ENCODE measurements at places on chromosomes 11 and 22.
A peak's percentile ranks its signal among the peaks of the same experiment; 100 is the strongest.

DNA sequence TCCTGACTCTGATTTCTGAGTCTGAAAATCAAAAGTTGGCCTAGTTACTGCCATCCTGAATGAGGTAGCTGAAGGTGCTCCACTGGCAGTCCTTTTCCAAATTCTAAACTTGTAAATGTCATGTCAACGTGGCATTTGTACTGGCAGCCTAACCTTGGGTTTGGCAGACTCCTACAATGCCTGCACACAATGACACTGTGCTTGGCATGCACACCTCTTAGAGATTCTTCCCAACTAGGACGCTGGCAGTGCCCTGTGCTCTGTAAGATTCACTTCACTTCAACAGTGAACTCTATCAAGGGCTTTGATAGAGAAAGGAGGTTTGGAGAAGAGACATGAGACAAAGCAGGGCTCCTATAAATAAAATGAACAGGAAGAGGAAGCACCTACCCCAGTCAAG, 21.9 kb upstream of the PPP2R1B start:
- no peak for DNase-seq

GRCh38 chr11:24513479-24514218, 16.8 kb downstream of the LUZP2 start:
- no peak for DNase-seq

- no peak for DNase-seq
Measured at GRCh38 chr22:39896313-39896996, 2.9 kb upstream of the ENTHD1 start.

DNA sequence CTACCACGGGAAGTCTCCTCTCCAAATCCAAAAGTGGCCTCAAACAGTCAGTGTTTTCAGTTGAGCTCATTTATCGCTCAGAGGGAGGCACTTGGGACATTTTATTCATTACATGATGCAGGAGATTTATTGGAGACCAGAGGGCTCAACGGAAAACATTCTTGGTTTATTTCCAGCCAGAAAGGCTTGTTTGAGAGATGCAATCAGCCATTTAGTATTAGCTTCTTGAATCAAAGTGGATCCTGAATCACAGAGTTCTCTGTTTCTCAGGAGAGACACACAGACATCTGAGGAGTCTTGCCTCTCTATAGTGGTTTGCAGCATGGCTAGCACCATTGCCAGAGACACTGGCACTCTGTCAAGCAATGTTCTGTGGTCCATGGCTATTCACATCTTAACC, 31.5 kb downstream of the CD44 start:
- peak; percentile 49 for DNase-seq

- DNase-seq: no peak
Measured at GRCh38 chr11:70660059-70660888, 261.9 kb downstream of the CTTN start.

DNA sequence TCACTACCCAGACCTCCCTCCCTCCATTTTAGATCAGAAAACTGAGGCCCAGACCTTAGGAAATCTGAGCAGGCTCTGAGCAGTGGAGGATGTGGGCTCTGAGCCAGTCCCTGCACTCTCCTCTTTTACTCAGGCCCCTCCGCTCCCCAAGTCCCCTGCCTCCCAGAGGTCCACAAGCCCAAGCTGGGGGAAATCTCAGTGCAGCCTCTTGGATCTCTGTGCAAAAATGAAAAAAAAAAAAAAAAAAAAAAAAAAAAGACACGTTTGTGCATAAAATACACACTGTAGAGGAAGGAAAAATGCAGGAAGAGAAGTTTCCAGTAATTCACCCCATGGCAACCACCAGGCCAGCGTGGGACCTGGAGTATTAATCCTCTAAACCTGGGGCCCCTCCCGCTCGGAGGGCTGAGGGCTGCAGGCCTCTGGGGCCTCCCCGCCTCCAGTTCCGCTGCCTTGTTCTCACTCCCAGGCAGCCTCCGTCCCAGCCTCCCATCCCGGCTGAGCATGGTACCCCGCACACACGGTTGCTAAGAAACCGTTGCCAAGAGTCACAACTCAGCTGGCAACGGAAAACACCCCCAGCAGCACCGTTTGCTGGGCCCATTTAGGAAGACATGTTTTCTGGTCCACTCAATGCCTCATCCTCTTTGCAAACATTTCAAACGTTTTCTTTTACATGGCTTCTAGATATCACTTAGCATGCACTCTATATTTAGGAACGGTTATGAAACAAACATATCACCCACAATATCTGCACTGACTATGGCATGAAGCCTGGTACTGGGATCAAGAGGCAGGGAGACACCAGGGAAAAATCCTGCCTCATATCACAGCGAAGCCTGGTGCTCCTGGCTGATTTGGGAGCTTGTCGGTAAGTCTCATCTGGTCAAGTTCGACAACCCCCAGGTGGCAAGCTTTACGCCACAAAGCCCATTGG, 227.5 kb downstream of the CTTN start:
- DNase-seq: no peak

GRCh38 chr11:64921384-64921783, 3.1 kb upstream of the PPP2R5B start:
- no peak for DNase-seq

- DNase-seq: no peak
Measured at GRCh38 chr11:92751594-92751993, 217.9 kb upstream of the MTNR1B start.

DNA sequence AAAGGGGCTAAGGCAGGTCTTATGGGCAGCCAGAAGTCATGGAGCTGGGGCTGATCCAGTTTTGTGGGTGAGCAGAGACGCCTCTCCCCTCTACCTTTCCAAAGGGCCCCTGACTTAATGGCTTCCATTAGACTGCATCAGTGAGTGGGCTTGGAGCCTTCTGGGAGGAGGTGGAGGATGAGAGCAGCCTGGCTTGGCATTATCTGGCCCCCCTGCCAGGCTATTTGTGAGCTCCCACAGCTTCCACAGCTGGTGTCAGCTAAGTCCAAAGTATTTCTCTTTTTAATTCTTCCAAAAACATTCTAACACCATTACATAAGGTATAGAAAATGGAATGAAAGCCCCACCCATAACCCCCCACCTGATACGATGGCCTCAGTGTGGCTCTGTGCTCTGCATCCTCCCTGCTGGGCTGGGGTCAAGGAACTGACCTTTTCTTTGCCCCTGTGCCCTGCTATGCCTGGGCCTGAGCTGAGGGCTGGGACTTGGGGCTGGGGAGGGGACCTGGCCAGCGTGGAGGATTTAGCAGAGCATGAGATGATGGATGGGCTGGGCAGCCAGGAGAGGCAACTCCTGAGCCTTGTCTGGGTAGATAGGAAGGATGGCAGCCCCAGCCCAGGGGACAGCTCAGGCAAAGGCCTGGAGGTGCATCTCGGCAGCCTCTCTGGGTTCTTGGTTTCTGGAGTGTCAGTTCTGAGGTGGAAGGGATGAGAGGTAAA, 4.0 kb downstream of the AIFM3 start:
- no peak for DNase-seq

DNA sequence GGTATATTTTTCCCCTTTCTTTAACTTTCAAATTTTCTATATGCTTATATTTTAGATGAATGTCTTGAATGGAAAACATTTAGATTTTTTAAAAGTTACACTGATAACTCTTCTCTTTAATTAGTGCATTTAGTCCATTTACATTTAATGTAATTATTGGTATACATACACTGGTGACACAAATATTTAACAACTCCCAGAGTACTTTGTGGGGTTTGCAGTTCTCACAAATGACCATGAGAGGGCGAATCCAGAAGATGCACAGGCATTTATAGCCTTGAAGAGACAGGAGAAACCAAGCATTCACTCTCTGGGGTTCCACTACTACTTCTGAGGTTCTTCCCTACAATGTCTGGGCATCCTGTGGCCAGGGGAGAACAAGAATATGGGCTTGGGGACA, 125.1 kb downstream of the TIMP3 start:
- DNase-seq: peak; percentile 41

DNA sequence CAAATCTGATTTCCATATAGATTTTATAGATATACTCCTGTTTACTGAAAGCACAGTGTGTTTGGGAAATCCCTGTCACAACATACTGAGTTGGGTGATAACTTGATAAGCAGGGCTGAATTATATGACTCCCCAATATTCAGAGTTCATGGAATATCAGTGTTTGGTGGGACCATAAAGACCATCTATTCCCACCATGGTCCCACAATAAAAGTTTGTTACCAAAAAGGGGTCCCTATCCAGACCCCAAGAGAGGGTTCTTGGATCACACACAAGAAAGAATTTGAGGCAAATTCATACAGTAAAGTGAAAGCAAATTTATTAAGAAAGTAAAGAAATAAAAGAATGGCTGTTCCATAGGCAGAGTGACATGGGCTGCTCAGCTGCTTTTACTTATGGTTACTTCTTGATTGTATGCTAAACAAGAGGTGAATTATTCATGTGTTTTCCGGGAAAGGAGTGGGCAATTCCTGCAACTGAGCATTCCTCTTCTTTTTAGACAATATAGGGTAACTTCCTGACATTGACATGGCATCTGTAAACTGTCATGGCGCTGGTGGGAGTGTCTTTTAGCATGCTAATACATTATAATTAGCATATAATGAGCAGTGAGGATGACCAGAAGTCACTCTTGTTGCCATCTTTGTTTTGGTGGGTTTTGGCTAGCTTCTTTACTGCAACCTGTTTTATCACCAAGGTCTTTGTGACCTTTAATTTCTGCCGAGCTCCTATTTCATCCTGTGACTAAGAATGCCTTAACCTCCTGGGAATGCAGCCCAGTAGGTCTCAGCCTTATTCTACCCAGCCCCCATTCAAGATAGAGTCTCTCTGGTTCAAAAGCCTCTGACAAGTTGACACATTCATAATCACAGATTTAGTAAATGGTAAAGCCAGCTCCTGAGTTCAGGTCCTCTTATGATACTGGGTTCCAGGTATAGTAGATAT, 240.6 kb upstream of the PDGFD start:
- no peak for DNase-seq

GRCh38 chr11:125401746-125402145, 94.3 kb downstream of the FEZ1 start:
- DNase-seq: no peak

- DNase-seq: no peak
Measured at GRCh38 chr11:8038393-8038792, 42.6 kb upstream of the TUB start.

DNA sequence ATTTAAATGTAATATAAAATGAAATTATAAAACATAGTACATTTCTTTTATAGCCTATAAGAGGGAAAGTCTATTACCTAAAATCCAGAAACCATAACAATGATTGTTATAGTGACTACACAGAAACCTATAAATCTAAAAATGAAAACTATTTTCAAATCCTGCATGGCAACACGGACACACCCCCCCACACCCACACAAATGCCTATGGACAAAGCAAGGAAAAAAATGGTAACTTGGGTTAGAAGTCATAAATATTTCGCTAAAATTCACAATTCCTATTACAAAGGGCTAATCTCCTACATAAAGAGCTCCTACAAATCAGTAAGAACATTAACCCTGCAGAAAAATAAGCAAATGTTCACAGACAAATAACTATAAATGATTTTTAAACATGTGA, 56.4 kb downstream of the GAB2 start:
- no peak for DNase-seq

DNA sequence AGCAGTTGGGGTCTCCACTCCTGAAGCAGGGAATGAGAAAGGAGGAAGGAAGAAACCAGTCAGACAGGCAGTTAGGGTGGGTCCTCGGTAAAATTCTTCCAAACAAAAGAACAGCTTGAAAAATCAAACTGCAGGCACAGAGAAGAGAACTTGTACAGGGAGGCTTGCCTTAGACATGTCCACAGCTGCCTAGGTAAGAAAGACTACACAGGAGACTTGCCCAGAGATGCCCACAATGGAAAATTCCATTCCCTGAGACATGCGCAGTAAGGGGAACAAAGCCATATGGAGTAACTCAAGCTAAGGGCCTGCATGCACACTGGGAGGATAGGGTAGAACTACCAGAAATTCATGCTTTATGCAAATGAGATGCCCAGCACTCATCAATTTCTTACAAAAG, 9.8 kb downstream of the KCNJ11 start:
- DNase-seq: no peak

GRCh38 chr11:8370812-8371515, 107.3 kb upstream of the LMO1 start:
- no peak for DNase-seq

DNA sequence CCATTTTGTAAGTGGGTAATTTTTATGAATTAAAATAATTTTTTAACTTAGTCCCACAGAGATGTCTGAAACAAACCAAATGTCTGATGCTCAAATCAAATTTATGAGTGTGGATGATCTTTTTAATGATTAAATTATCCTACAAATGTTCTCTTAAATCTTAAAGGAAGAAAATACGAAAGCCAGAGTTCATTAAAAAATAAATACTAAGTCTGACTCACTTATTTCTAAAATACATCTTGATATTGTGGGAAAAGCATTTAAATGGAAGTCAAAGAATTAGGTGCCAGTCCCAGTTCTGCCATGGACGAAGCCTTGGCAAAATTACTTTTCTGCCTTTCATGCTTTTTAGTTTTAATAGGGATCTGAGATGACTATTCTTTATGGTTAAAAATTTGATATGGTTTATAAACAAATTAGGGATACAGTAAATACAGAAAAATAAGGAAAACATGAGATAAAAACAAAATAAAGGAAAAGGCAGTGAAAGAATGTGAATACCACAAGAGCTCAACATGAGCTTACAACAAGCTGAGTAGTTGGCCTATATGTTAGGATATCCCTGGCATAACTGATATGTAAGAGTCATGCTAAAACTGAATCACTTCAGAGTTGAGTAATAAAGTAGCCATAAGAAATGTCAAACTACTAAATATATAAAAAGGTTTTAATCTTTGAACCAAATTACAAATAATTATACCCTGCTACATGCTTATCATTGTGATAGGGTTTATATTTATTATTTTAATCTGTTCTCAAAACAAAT, 9.2 kb downstream of the CCDC34 start:
- peak; percentile 36 for DNase-seq

DNA sequence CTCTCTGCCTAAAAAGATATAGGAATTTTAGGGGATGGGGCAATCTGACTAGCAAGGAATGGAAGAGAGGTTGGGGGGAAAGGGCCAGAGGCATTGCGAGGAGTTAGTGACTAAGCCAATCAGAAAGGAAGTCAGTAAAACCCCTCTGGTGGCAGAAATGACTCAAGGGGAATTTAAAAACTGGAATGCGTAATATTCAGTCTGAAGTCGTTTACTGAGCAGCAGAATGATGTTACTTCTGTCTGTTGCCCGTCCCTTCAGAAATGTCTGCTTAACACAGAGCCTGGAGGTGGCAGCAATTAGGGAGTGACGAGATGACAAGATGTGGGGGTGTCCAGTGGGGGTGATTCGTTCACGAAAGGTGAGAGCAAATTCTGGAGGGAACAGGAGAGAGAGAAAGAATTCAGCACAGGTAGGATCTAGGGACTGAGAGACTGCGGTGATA, 107.7 kb upstream of the CLMP start:
- peak; percentile 72 for DNase-seq

DNA sequence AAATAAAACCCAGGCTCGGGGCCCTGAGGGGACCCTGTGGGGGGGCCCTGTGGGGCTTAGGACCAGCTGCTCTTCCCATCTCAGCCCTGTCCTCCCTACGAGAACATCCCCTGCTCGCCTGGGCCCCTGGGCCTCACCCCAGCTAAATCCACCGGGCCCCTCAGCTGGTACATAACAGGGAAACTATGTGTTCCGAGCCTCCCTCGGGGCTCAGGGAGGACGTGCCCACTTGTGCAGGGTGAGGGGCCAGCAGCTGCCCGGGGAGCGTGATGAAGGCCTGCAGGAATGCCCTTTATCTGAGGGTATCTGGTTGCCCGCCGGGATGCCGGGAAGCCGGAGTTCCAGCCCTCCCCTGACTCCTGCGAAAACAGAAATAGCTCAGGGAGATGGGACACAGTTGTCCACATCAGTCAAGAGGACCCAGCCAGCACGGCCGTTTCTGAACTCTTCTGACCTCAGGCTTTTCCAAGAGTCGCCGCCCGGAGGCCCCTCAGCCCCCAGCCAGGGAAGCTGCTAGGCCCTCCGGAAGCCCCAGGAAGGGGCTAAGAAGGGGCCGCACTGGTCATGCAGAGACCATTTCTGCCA, 20.6 kb downstream of the MRPL23 start:
- no peak for DNase-seq
